ENCODE measurements at places on chromosomes 5 and 9.

DNA sequence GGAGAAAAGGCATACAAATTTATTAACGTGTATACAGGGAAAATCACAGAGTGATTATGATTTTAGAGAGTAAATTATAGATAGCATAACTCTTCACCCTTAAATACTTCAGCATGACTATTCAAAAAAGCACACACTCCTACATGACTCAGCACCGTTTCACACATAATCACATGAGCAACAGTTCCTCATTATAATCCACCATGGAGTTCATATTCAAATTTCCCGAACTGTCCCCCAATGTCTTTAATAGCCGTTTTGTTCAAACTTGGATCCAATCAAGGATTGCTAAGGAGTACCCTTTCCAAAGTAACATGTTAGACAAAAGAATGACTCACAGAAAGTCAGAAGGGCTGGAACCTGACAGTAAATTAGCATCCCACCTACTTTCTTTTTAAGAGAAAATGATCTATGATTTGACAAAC is 32.1 kb downstream of the RAPGEF1 start:
- DNase-seq, result no peak

DNA sequence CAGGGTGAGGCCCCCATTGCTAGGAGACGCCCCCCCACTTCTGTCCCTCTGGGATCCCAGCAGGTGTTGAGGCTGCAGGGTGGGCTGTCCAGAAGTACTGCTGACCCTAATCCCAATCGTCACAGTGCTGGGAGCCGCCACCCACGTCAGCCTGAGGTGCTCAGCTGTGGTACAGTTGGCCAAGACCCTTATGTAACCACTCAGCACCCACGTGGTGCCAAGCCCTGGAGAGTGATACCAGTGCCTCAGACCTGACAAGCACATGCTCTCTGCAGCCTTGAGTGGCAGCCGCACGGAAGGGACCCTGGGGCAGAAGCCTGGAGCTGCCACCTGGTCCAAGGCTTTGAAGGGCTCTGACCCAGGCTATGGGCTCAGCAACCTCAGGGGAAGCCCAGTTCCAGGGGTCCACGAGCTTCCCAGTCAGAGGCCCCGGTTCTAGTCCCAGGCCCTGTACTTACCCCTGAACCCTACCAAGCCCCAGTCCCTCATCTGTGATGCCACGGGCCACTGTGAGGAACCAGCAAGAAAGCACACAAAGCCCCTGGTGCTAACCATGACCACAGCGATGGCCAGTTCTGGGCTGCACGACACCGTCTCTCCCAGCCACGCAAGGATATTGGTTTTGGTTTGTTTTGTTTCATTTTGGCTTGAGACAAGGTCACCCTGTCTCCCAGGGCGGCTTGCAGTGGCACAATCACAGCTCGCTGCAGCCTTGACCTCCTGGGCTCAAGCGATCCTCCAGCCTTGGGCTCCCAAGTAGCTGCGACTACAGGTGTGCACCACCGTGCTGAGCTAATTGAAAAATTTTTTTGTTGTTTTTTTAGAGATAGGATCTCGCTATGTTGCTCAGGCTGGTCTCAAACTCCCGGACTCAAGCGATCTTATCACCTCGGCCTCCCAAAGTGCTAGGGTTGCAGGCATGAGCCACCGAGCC is 50.7 kb downstream of the DBH start:
- no peak for DNase-seq

GRCh38 chr5:86557920-86558319 is 59.8 kb upstream of the COX7C start:
- DNase-seq, result no peak

GRCh38 chr5:113607361-113607760 is 93.9 kb downstream of the YTHDC2 start:
- no peak for DNase-seq

DNA sequence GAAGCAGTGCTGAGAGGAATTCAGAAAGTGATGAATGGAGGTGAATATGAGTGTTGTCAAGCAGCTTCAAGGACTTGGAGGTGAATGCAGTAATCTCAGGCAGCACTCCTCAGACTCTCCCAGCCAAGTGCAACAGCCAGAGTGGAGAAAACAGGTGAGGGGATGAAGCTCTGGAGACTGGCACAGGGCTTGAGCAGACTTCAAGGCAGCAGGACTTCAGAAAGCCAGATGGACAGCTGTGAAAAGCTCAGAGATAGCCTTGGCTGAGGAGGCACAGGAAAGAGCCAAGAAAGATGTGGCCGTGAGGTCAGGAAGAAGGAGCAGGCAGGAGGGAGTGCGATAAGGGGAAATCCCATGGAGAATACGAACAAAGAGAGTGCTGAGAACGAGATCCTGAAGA is 194.9 kb downstream of the FBN2 start:
- no peak for DNase-seq
